ENCODE measurements at places on chromosomes 12 and 14.

GRCh38 chr12:3464561-3464960, 26.4 kb upstream of the PRMT8 start:
- no peak for DNase-seq

GRCh38 chr12:92073094-92073493, 72.6 kb downstream of the BTG1 start:
- DNase-seq: peak; percentile 41

GRCh38 chr12:54337854-54338650, 13.1 kb downstream of the COPZ1 start:
- DNase-seq: no peak

- peak; percentile 12 for DNase-seq
Observed at GRCh38 chr12:15688838-15689625, 100.2 kb downstream of the EPS8 start.

- DNase-seq: peak; percentile 45
Observed at GRCh38 chr12:50524621-50525020, 19.8 kb downstream of the DIP2B start.

- peak; percentile 75 for DNase-seq
Observed at GRCh38 chr12:54404061-54405004, 14.7 kb downstream of the ITGA5 start.

- DNase-seq: no peak
Observed at GRCh38 chr14:51208982-51209381, 31.1 kb upstream of the TMX1 start.

All from suppressor macrophage (primary cell).